ENCODE measurements at places on chromosomes 1 and 21.

- DNase-seq = no peak
Observed at GRCh38 chr1:199399996-199400724, 627.4 kb upstream of the NR5A2 start.

- no peak for DNase-seq
Observed at GRCh38 chr1:47023268-47024140, at the start of gene CYP4X1. Gene CYP4X1 (plus strand): TSS chr1:47023669. CDS start chr1:47023818, 149 bp downstream.

DNA sequence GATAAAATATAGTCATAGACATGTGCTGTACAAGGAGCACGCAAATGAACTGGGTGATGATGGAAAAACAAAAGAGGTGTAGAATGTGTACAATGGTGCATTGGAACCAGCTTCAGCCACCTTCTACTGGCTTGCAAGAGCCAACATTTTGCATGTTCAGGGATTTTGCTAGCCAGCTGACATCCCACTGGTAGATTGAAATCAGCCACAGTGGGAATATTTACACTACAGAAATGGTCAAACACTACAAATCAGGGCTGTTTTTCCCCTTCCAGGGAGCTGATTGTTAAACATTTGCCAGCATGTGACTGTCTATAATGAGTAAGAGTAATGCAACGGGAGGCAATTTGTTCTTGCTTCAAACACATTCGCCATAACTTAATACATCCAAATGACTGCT, 23.2 kb downstream of the PMVK start:
- DNase-seq = no peak

- DNase-seq = peak; percentile 47
Observed at GRCh38 chr1:31795801-31796621, 19.8 kb downstream of the SPOCD1 start.

GRCh38 chr1:43668956-43669355, 19.0 kb downstream of the KDM4A start:
- DNase-seq = no peak

GRCh38 chr1:23555270-23555985, 3.9 kb downstream of the ID3 start:
- no peak for DNase-seq

- DNase-seq = no peak
Observed at GRCh38 chr1:245366886-245367285, 212.1 kb downstream of the KIF26B start.

- DNase-seq = no peak
Observed at GRCh38 chr1:162726555-162726954, 63.9 kb upstream of the HSD17B7 start.

Data from amniotic stem cell (primary cell).